Mesendoderm (in vitro differentiated cells): ENCODE measurements at places on chromosomes 12 and 14.
A peak's percentile ranks its signal among the peaks of the same experiment; 100 is the strongest.

GRCh38 chr12:19925841-19926240 lies 442.5 kb upstream of the PDE3A start:
- DNase-seq = no peak

DNA sequence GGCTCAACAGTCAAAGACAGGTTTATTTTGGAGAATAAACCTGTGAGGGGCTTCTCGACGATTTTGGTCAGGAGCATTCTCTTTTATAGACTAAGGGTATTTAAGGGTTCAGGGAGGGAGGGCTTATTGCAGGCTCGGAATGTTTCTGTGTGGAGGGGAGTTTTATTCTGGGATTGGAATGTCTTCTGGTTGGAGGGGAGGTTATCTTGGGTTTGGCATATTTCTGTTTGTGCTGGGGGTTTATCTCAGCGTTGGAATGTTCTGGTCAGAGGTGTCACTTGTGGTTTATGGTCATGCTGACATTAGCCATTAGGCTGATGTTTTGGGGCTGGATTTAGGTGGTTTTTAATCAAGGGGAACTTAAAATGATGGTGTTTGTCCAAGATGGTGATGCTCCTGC lies 103.9 kb downstream of the SUDS3 start:
- peak; percentile 18 for DNase-seq

DNA sequence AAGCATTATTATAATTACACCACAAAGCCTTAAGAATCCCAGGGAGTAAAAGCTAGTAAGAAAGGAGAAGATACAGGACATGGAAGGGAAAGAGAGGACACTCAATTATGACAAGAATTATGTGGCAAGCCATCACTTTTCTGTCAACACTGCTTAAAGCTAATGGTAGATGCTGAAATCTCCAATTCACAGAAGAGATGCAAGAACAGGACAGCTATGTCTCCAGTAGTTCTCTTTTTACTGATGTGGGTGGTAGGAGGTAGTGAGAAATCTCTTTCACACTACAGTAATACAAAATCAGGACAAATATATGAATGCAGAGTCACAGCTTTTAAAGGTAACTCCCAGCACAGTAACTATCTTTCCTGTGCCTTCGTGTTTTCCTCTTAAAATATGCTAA lies 29.2 kb downstream of the CHD8 start:
- DNase-seq = no peak

GRCh38 chr14:103749452-103749851 lies 33.8 kb downstream of the ZFYVE21 start:
- DNase-seq = no peak

- no peak for DNase-seq
These were observed 3.0 kb upstream of the MYBPC1 start for GRCh38 chr12:101591781-101592180.

- DNase-seq = peak; percentile 68
These were observed 9.0 kb downstream of the RPS6KL1 start for GRCh38 chr14:74913986-74914573.

DNA sequence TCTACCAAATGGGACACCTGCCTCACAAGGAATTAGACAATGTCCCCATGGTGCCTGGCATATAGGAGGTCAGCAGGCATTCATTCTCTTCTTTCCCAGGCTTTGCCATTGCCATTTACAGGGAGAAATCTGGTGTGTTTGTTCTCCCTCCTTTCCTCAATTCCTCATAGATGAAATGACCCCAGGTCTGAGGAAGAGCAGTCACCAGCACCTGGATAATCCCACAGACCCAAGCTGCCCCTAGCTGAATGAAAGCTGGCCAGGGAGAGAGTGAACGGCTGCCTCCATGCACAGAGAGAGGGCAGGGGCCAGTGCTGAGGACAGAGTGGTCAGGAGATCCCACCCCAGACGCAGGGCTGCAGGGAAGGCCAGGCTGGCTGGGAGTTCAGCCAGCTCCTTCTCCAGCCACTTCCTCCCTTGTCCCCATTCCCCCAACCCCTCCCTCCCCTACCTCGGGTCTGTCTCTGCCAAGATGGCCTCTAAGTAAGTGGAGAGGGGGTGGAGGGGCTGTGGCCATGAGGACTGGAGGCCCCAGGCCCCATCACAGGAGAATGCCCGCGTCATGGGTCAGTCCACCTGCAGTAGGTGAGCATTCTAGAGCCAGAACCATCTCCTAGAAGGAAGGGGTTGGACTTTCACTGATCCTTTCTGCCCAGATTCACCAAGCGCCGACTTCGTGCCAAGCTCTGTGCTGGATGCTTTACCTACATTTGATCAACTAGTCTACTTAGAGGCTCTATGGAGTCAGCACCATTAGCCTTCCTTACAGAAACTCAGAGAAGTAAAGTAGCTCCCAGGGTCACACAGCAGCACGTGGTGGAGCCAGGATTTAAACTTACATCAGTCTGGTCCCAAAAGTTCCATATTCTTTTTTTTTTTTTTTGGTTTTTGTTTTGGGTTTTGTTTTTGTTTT lies 2.0 kb upstream of the KRT4 start:
- no peak for DNase-seq

GRCh38 chr14:21191809-21192446 lies 36.1 kb upstream of the OR5AU1 start:
- peak; percentile 93 for DNase-seq

DNA sequence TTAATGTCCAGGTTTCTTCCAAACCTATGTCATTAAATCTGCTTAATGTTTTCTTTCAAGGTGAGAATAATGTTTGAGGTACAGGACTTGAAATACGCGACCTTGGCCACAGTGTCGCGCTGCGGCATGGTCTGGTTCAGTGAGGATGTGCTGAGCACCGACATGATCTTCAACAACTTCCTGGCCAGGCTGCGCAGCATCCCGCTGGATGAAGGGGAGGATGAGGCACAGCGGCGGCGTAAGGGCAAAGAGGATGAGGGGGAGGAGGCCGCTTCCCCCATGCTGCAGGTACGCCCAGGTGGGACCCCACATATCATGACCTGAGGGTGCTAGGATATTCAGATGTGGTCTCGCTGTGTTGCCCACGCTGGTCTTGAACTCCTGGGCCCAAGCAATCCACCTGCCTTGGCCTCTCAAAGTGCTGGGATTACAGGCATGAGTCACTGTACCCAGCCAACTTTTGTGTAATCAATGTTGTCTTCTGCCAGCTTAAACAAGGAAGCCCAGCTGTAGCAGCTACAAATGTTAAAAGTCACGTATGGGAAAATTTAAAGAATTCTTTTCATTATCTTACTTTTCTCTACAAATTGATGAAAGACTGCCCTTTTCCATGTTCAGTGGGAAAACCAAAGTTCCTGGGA lies 50.8 kb downstream of the DYNC1H1 start:
- no peak for DNase-seq

- no peak for DNase-seq
These were observed 127.0 kb downstream of the ADCK1 start for GRCh38 chr14:77926942-77927341.

DNA sequence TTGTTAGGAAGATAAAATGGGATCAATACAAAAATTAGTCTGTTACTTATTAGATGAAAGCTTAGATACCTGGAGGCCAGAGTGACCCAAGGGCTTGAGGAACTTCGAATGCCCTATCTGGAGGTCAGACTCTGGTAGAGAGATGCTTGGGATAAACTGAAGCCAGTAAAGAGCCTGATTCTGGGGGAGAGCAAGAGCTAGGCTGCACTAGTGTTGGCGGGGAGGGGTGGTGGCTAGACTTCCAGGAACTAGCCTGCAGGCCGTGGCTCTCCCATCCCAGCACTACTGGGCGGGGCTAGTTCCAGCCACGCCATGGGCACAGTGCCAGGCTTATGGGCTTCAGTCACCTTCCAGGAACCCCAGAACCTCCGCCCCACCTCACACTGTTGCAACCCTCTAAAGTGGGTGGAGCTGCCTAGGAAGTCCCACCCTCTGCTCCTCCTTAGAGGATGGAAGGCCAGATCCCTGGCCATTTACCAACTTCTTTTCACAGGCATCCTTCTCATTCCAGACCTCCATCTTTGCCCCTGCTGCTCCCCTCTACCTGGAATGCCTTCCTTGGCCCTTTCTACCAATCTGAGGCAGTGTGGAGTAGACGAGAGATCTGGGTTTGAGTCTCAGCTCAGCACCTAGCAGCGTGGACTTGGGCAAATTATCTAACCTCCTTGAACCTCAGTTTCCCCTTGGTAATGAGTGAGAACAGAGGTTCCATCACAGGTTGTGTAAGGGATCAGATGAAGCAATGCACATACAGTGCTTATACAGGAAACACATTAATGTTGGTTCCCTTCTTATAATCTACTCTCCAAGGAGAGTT lies 6.3 kb upstream of the NFE2 start:
- no peak for DNase-seq

- DNase-seq = no peak
These were observed 26.6 kb upstream of the TMCC3 start for GRCh38 chr12:94676922-94677321.

DNA sequence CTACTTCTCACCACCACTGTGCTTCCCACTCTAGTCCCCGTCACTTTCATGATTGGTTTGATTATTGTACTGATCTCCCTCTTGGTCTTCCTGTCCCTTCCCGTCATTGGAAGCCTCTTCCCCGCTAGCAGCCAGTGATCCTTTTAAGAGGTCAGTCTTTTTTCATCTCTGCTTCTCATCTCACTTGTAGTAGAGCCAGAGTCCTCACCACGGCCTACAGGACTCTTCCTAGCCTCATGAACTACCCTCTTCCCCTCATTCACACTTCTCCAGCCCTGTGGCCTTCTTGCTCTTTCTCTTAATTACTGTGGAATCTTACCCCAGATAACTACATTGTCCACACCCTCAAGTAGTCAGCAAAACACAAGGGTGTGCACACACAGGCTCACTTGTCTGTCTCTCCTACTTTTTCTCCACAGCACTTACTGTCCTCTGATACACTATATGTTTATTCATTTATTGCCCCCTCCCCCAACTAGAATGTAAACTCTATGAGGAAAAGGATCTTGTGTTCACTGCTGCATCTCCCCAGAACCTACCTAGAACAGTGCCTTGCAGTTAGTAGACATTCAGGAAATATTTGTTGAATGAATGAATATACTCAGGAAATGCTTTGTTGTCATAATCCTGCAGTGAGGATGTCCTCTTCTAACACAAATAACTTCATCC lies 66.3 kb downstream of the CKB start:
- peak; percentile 75 for DNase-seq

- no peak for DNase-seq
These were observed 73.2 kb downstream of the IPO8 start for GRCh38 chr12:30622509-30622908.

- DNase-seq = peak; percentile 31
These were observed 58.3 kb downstream of the TESPA1 start for GRCh38 chr12:54926246-54926645.

DNA sequence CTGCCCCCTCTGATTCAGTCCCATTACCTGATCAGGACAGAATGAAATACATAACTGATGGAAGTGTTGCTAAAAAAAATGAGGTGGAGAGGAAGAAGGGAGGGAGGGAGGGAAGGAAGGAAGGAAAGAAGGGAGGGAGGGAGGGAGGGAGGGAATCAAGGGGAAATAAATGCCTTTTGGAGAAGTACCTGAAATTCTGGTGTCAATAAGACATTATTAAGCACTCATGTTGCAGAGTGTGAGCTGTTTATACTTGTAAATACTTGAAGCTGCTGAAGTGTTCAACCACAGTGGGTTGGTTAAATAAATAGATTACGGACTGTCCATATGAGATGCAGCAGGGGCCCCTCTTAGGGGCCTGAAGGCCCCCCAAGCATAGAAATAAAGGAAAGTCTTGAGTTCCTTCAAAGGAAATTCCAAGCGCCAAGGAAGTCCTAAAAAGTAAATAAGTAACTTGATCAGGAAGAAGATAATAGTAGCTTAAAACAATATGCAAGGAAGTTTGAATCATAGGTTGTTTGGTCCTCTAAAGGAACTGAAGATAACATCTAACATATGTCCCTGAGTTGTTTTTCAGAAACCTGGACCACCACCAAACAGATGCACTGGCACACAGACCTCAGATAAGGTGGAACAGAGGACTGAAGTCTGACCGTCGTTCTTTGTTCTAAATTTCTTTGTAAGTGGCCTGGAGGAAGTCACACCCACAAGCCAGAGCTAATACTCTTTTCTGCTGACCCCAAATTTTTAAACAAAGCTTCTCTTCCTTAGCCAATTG lies 110.8 kb downstream of the SEC23A start:
- DNase-seq = no peak

DNA sequence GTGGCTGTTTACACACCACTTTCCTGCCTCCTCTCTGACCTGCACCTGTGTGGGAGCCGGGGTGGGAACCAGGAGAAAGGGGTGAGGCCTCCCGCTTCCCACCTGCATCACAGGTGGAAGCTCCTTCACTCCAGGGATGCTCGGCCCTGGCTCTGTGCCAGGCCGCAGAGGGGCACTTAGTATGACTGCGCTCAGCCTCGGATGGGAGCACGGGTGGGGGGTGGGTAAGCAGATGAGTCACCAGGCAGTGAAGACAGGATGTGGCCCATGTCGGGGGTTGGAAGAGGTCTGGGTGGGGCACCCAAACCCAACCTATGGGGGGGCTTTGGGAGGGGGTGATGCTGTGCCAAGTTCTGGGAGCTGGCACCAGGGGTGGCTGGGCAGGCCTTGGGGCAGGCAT lies 7.4 kb upstream of the CYP46A1 start:
- no peak for DNase-seq

DNA sequence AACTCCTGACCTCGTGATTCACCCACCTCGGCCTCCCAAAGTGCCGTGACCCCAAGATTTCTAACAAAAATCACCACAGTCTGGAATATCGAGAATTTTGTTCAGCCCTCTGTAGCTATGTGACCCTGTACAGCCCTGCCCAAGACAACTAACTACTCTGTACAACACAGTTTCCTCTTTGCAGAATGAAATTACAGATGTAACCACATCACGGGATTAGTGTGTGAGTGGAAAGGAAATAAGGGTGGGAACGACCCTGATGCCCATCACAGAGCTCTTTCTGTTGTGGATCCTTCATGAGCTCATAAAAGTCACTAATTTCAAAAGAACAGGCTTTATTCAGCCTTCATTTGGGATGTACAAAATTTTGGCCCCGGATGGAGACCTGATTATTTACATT lies 50.5 kb upstream of the KRR1 start:
- DNase-seq = no peak

DNA sequence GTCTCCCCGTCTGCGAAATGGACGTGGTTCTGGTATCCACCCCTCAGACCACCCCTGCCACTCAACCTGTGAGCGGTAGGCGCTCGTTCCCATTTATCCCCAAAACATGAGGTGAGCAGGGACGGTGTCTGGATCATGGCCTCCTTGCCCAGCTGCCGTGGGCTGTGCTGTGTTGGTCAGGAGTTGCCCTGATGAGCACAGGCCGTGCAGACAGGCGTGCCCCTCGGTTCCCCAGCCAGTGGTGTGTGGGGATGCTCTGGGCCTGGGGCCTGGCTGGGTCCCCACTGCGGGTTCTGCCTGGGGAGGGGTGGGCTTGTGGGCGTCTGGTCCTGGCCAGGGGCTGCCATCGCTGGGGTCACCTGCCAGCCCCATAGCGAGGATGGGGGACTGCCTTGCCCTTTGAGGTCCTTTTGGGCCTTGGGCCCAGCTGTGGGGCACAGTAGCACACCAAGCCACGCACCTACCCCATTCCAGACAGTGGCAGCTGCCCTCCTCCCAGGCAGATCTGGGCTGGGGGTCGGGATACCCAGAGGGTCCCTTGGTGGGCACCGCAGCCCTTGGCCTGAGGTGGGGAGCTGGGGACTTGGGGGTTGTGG lies 11.3 kb upstream of the PUS1 start:
- no peak for DNase-seq
